ENCODE measurements at places on chromosomes 12 and 14.

DNA sequence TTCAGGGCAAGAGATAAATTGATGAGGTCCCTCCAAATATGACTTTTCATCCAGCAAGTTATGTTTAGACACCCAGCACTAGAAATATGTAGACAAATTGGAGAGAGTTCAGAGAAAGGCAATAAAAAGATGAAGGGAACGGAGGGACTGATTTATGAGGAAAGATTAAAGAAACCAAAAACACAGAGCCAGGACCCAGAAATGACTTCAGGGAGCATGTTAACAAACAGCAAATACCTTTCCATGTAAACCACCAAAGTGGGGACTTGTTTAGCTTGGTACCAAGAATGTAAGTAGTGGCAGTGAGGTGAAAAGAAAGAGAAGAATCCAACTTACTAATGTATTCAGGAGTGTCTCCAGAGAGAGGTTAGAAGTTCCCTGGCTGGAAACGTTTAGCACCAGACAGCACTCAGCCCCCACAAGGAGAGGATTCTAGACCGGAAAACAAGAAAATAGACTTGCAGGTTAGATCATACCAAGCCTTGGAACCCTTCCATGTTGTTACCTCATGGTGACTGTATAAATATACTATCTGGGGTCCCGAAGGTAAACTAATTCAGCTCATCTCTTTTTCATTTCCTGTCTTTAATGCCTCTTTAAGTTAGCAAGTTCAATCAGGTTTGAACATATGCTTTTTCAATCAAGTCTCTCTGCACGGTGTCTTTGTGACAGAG, 79.2 kb downstream of the TBC1D30 start:
- no peaks in the 10 kb centered on the region for H3K27me3 ChIP-seq
- H3K27ac ChIP-seq = peak overlapping the region; percentile 41
- H3K4me1 ChIP-seq = peaks cover 20% of the 10 kb centered on the region
- no peak for DNase-seq
- no peaks in the 10 kb centered on the region for H3K36me3 ChIP-seq

DNA sequence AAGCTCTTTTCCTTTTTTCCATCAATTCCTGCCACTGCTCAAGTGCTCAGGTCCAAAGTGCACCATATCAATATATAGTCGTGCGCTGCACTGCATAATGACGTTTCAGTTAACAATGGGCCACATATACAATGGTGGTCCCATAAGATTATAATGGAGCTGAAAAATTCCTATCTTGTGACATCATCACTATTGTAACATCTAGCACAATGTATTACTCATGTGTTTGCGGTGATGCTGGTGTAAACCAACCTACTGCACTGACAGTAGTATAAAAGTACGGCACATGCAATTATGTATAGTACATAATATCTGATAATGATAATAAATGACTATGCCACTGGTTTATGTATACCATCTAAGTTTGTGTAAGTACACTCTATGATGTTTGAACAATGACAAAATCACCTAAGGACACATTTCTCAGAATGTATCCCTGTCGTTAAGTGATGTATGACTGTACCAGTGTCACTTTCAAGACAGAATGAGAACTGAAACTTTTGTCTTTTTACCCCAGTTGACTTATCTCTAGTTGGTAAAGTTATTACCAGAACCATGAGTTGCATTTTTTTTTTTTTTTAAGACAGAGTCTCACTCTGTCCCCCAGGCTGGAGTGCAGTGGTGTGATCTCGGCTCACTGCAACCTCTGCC, 53.7 kb upstream of the INSM2 start:
- H3K36me3 ChIP-seq = no peaks in the 10 kb centered on the region
- no peak for DNase-seq
- H3K4me1 ChIP-seq = no peaks in the 10 kb centered on the region
- no peak overlapping the region for H3K27ac ChIP-seq
- peaks cover 7% of the 10 kb centered on the region for H3K27me3 ChIP-seq

GRCh38 chr12:108814462-108815211, 42.7 kb downstream of the SSH1 start:
- H3K4me1 ChIP-seq = peaks cover 31% of the 10 kb centered on the region
- H3K4me3 ChIP-seq = no peak overlapping the region
- peak; percentile 94 for DNase-seq

GRCh38 chr12:88391556-88391955, 188.7 kb downstream of the KITLG start:
- H3K4me1 ChIP-seq = no peaks in the 10 kb centered on the region
- H3K4me3 ChIP-seq = no peak overlapping the region
- no peak overlapping the region for H3K27ac ChIP-seq
- H3K36me3 ChIP-seq = no peaks in the 10 kb centered on the region

- no peak overlapping the region for H3K4me3 ChIP-seq
- no peaks in the 10 kb centered on the region for H3K36me3 ChIP-seq
- no peaks in the 10 kb centered on the region for H3K27me3 ChIP-seq
- H3K27ac ChIP-seq = no peak overlapping the region
- H3K4me1 ChIP-seq = no peaks in the 10 kb centered on the region
Observed at GRCh38 chr14:68843471-68844209, 50.8 kb upstream of the ZFP36L1 start.

DNA sequence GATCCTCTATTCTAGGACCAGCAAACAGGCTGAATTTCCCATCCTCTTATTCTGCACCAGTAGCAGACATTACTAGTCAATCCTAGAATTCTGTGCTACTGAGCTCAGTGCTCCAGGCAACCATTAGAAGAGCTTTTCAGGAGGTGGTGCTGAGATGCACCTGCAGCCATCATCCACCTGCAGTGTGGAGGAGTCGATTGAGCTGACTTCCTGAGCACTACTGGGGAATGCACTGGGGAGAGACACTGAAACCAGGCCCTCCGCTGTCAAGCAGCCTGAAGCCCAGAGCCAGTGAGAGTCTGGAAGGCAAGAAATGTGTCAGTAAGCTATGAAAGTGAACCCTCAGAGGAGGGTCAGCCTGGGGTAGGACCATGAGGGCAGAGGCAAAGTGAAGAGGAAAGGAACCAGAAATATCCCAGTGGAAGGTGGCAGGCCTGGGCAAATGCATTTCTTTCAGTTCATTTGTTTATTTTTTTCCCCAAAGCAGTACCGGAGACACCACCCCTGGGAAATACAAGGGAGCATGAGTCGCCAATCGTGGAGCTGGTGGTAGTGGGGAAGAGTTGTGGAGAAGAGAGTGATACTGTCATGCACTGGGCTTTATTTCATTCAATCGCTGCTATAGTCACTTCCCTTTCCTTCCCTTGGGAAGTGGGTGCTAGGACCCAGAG, 23.0 kb upstream of the SERPINA4 start:
- H3K4me1 ChIP-seq = peaks cover 3% of the 10 kb centered on the region
- no peak for DNase-seq
- H3K36me3 ChIP-seq = no peaks in the 10 kb centered on the region
- no peak overlapping the region for H3K4me3 ChIP-seq

- no peak overlapping the region for H3K4me3 ChIP-seq
- no peak for DNase-seq
- peaks cover 9% of the 10 kb centered on the region for H3K4me1 ChIP-seq
Observed at GRCh38 chr12:80226576-80226975, 127.2 kb downstream of the OTOGL start.

GRCh38 chr14:104086661-104087461, 1.4 kb downstream of the ASPG start:
- DNase-seq = no peak
- no peaks in the 10 kb centered on the region for H3K36me3 ChIP-seq
- no peak overlapping the region for H3K27ac ChIP-seq
- H3K4me1 ChIP-seq = no peaks in the 10 kb centered on the region

- DNase-seq = no peak
- no peak overlapping the region for H3K27ac ChIP-seq
- no peaks in the 10 kb centered on the region for H3K36me3 ChIP-seq
- H3K4me3 ChIP-seq = no peak overlapping the region
- peaks cover 5% of the 10 kb centered on the region for H3K4me1 ChIP-seq
Observed at GRCh38 chr12:92995258-92995903, 66.3 kb upstream of the EEA1 start.

DNA sequence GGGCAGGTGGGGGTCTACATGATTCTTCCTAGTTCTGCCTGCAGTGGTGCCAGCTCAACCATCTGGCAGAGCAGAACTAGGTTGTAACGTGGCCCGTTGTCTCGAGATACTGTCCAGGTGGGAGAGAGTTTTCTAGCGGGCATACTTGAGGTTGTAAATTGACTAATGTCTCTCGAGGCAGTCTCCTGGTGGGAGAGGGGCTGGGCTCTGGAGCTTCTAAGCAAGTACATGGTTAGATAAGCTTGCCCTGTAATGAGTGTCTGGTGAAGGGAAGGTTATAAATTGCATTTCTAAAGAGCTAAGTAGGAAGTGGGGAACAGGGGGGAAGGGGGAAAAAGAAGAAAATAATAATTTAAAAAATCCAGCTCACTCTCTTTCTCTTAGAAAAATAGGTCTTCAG, 18.1 kb downstream of the BDKRB1 start:
- no peak overlapping the region for H3K27ac ChIP-seq
- H3K36me3 ChIP-seq = no peaks in the 10 kb centered on the region

GRCh38 chr14:38549564-38549963, 293.7 kb upstream of the CLEC14A start:
- H3K27ac ChIP-seq = no peak overlapping the region
- H3K36me3 ChIP-seq = no peaks in the 10 kb centered on the region
- no peaks in the 10 kb centered on the region for H3K4me1 ChIP-seq
- H3K4me3 ChIP-seq = no peak overlapping the region
- H3K27me3 ChIP-seq = no peaks in the 10 kb centered on the region
- DNase-seq = no peak

DNA sequence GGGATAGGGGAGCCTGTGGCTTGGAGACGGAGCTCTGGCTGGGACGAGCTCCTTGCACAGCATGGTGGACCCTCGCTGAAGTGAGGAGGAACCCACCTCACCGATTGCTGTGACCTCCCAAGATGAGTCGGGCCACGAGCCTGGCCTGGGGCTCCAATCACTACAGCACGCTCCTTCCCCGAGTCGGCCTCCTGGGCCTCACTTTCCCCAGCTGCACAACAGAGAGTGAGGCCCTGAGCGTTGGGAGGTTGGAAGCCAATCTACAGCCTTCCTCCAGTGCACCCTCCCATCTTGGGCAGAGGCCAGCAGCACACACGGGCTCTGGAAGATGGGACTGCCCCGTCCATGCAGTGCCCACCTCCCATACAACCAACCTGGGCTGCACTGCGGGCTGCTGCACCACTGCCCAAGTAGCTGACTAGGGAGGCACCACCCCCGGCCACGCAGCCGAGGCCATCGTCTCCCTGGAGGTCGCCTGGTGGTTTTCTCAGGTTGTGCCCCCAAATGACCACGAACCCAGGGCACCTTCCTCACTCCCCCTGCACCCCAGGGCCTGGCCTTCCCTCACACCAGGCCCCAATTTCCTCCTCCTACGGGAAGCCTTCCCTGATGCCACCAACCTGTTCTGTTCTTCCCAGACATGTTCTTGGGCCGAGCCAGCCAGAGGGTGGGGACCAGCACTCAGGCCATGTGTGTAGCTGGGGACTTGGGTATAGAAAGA, 152.3 kb upstream of the C14orf180 start:
- H3K27me3 ChIP-seq = peaks cover 46% of the 10 kb centered on the region
- no peaks in the 10 kb centered on the region for H3K36me3 ChIP-seq
- no peak overlapping the region for H3K27ac ChIP-seq
- DNase-seq = no peak
- no peaks in the 10 kb centered on the region for H3K4me1 ChIP-seq

DNA sequence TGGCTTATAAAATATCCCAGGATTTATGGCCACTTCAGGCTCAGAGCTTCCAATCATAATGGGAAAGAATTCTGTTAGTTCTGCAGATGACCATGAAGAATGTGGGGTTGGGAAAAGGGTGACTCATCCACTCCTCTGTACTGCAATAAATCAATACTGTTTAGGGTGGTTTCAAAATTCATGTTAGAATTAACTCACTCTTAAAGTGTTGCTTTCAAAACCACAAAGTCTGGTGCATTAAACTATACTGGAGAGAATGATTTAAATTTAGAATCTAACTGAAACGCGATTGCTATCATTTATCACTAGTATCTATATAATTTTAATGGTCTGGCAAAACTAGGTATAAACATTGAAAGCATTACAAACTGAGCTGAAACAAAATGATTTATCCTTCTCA, 798 bp downstream of the CCDC198 start:
- no peaks in the 10 kb centered on the region for H3K36me3 ChIP-seq
- H3K27ac ChIP-seq = no peak overlapping the region
- no peak overlapping the region for H3K4me3 ChIP-seq
- no peak for DNase-seq
- H3K4me1 ChIP-seq = peaks cover 12% of the 10 kb centered on the region

- no peak for DNase-seq
- H3K27ac ChIP-seq = no peak overlapping the region
- no peaks in the 10 kb centered on the region for H3K27me3 ChIP-seq
Observed at GRCh38 chr12:66984077-66984476, 285.1 kb upstream of the CAND1 start.

- no peaks in the 10 kb centered on the region for H3K36me3 ChIP-seq
- H3K27ac ChIP-seq = no peak overlapping the region
Observed at GRCh38 chr12:5396541-5396940, 35.4 kb upstream of the NTF3 start.

GRCh38 chr12:79782172-79782900, 91.6 kb upstream of the PAWR start:
- DNase-seq = no peak
- peak overlapping the region; percentile 9 for H3K27ac ChIP-seq
- no peaks in the 10 kb centered on the region for H3K27me3 ChIP-seq
- H3K4me1 ChIP-seq = no peaks in the 10 kb centered on the region
- no peak overlapping the region for H3K4me3 ChIP-seq
- H3K36me3 ChIP-seq = peaks cover 80% of the 10 kb centered on the region

DNA sequence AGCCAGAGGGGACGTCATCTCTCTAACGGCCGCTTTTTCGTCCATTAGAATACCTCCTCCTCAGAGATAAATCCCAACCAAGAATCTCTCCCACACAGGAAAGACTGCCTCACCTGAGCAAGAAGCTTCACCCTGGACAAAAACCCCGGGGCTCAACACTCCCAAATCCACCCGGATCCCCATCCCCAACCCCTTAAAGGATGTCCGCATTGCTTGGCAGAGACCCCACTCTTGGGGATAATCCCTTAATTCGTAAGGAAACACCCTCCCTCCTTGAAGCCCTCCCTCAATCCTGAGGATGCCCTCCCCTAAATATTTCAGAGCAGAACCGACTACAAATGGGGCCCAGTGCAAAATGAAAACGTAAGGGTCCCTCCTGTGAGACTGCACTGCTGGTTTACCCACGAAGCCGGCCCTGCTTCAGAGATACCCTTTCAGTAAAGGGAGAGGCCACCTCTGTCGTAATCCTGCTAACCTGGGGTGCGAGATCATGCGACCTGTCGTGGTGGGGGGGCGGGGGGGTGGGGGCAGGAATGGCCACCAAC, 655 bp upstream of the DYNLL1 start:
- no peak for DNase-seq
- H3K27ac ChIP-seq = peak overlapping the region; percentile 73
- H3K36me3 ChIP-seq = peaks cover 45% of the 10 kb centered on the region
- H3K4me1 ChIP-seq = peaks cover 21% of the 10 kb centered on the region
- H3K27me3 ChIP-seq = no peaks in the 10 kb centered on the region

- no peaks in the 10 kb centered on the region for H3K36me3 ChIP-seq
- no peaks in the 10 kb centered on the region for H3K4me1 ChIP-seq
- DNase-seq = no peak
Observed at GRCh38 chr12:70469221-70469820, 103.2 kb downstream of the KCNMB4 start.

DNA sequence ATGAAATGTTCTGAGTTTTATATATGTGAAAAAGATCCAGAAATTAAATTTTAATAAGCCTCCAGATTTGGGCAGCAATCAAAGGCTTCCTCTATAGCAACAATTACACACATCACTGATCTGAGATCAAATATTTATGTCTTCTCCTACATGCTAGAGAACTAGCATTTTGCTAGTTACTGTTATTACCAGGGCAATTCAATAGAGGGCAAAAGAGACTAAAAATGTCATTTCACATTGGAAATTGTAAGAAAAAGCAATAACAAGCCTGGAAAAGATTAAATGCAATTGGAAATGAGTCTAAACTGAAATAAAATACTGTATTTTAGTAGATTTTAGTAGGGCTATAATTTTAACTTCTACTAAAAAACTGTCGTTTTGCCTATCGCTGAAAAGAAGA, 32.6 kb upstream of the ANO6 start:
- no peaks in the 10 kb centered on the region for H3K4me1 ChIP-seq
- H3K36me3 ChIP-seq = no peaks in the 10 kb centered on the region
- no peak for DNase-seq
- H3K4me3 ChIP-seq = no peak overlapping the region
- H3K27me3 ChIP-seq = no peaks in the 10 kb centered on the region
